ENCODE measurements at places on chromosomes 2 and 18.

GRCh38 chr2:204234879-204235278, 298.3 kb downstream of the ICOS start:
- peak; percentile 29 for DNase-seq

DNA sequence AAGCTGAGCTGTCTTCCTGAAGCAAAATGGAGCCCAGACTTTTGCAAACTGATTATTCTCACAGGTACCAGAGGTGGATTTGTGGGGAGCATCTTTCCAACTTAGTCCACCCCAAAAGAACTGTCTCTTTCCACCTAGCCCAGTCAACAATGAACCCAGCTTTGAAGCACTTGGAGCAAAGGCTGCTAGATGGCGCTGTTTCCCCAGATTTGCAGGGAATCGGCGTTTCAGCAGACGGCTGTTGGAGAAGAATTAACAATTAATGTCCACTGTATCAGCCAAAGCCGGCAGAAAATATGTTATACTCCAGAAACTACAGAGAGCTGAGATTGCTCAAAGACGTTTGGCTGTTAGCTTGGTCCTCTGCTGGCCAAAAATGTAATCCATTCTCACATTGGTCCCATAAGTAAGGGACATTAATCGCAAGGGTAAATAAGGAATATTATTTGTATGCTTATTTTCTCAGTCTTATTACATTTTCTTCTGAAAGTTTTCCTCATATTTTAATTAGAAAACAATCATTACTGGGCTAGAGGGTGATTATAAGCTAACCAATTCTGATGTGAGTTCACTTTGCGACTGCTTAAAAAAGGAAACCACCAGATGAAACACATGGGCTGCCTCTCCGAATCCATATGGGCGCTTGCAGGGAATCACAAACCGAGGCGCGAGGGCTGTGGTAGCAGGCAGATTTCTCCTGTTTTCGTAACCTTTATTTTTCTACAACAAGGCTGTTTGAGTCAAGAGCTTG, 423.8 kb upstream of the MEX3C start:
- DNase-seq, result peak; percentile 71

DNA sequence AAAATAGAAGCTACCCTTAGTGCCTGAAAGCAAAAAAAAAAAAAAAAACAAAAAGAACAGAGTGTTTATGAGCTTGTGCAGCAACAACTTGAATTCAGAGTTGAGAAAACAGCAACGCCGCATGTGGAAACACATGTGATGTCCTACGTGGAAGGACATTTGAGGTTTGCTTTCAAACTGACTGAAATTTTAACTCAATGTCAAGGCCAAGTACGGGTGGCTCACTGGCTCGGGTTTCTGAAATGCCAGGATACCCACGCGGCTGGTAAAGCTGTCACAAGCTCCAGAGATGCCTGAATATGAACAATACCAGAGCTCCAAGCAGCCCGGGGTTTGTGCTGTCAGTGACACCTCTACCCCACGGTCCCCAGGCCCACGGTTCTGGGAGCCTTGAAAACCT, 72.2 kb upstream of the THOC1 start:
- DNase-seq, result no peak

GRCh38 chr18:23587220-23587642, 925 bp upstream of the NPC1 start:
- DNase-seq, result no peak

DNA sequence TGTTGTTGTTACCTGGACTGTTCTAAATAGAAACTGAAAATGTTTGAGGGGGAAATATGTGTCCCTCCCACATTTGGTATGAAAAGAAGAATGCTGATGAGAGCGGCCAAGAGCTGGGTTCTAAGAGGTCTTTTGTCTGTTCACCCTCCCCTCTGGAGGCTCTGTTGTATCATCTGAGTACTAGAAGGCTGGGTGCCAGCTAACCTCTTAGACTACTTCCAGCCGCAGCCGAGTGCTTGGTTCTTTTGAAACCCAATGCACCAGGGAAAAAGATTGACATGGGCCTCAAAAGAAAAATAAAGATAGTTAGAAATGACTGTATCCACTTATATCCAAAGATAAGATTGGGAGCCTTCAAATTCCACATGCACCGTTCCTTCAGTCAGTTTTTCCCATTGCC, 255.9 kb downstream of the TXNL1 start:
- no peak for DNase-seq

DNA sequence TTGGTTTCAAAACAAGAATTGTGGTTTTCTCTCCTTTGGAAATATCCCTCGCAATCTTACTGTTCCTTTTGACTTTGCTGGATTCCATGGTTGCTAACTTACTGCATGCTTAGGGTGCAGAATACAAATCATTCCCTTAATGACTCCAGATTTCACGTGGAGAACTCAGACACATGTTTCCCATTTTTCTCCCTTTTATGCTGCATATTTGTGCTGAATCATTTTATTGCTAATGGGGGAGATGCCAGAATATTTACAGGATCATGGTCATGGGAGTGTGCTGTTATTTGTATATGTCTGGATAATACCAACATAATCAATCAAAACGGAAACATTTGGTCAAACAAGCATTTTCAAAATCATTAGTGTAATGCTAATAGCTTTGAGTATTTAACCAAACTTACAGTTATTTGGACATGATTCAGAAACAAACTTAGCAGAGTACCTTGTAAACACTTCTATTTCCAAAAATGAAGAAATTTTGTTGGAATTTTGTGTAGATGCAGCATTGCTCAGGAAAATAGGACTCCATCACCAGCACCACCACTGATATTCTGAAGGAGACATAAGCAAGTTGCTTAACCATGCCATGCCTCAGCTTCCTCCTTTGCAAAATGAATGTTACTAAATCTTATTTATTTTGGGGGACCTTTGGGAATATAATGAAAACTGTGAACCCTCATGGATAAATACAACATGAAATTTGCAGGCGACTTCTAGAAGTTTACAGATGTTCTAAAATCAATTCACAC, 122.5 kb upstream of the RND3 start:
- DNase-seq, result peak; percentile 76

DNA sequence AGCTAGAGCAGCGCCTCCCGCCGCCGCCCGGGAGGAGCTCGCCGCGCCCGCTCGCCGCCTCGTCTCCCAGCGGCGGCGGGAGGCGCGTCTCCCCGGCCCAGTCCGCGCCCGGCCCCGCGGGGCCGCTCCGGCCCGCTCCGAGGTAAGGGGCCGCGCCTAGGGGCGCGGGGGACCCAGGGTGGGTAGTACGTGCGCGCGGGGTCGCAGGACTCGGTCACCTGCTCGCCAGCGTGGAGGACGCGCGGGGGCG, 259 bp downstream of the NPAS2 start:
- no peak for DNase-seq

DNA sequence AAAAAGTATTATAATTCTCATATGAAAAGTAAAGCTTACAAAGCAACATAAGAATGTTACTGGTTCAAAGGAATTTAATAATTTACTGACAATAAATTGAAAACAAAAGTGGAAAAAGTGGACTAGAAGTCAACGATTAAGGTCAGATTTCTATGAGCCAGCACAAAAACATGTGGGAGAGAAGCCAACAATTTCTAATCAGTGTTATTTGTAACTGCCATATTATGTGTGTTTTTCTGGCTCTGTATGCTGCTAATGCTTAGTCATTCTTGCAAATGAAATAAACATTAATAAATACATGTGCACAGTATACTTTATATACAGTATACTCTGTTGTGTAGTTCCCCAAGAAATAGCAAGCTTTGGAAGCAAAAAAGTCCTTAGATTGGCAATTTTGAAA, 301.3 kb upstream of the RGPD4 start:
- DNase-seq, result peak; percentile 21

DNA sequence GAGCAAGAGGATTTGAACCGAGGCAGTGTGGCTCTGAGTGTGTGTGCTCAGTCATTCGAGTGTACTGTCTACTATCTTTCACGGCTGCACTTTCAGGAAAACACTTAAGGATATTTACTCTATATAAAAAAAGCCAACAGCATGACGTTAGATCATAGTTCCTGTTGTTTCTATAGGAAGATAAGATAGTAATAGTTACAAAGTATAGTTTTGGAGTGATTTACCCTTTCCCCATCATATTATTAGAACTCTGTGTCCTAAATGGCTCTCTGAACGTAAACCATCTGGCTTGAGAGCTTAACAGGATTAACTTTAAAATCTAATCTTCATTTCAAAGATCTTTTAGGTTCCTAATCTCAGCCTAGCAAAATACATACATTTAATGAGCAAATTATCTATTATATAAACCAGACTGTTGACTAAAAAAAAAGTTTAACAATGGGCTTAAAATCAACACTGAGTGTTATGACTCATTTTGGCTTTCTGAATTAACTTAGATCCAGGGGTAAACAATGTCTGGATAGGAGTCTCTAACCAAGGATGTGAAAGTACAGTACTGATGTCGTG, 150.3 kb upstream of the DNMT3A start:
- peak; percentile 55 for DNase-seq

DNA sequence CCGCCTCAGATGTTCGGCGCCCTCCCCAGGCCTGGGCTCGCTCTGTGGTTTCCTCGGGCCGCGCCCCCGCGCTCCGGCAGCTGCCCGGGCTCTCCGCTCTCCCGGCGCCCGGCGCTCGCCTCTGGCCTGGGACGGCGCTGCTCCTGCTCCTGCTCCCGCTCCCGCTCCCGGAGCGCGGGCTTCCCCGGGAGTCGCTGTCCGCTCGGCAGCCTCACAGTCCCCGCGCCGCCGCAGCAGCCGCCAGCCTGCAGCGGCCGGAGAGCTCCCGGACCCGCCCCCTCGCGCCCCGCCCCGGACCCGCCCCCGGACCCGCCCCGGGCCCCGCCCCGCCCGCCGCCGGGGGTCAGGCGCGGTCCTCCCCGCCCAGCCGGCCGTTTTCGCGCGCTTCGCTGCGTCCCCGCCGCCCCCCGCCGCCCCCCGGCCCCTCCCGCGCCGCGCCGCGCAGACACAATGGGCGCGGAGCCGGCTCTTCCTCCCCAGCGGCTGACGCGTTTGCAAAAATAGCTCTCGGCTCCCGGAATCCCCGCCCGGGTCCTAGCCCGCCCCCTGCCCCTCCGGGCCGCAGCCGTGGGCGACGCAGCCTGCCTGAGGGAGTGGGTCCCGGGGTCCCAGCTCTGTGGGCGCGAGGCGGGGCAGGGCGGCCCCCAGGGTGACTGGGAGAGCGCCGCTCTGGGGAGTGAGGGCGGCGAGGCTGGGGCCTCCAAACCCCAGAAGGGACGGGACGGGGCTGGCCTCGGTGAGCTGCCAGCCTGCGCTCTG, at the start of gene ARL4C:
ARL4C (minus strand) TSS at position 247 of the 759 bp plus-strand sequence. CDS start 495 bp downstream, outside the sequence.
- DNase-seq, result peak; percentile 96

DNA sequence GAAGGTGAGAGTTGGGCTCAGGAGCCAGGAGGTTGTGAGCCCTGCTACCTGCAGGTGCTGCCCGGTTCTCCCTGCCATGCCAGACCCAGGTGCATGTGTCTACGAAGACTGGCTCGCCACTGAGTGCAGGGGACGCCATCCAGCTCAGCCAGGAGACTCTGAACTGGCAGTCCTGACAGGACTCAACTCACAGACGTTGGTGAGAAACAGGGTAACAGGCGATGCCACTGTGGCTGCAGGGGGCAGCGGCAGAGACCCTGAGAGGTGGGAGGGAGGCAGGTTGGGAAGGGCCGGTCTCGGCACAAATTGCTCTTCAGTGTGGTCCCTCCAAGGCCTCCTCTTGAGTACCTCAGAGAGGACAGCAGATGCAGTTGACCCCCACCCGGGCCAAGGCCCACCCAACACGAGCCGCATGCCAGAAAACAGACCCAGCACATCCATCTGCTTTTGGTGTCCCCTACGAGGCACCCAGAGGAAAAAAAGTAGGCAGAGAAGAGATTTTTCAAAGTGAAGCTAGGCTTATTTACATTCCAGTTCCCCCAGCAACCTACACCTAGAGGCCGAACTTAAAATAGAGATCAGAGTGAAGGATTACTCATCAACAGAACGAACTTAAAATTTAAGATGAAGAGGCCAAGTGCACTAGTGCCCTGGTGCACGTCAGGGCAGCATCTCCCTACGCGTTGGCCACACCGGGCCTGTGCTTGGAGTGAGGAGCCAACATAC, 184.8 kb downstream of the SEPTIN10 start:
- no peak for DNase-seq

GRCh38 chr2:1515986-1516797, 102.9 kb downstream of the TPO start:
- DNase-seq, result no peak
